ENCODE measurements at places on chromosomes 7 and 10.

DNA sequence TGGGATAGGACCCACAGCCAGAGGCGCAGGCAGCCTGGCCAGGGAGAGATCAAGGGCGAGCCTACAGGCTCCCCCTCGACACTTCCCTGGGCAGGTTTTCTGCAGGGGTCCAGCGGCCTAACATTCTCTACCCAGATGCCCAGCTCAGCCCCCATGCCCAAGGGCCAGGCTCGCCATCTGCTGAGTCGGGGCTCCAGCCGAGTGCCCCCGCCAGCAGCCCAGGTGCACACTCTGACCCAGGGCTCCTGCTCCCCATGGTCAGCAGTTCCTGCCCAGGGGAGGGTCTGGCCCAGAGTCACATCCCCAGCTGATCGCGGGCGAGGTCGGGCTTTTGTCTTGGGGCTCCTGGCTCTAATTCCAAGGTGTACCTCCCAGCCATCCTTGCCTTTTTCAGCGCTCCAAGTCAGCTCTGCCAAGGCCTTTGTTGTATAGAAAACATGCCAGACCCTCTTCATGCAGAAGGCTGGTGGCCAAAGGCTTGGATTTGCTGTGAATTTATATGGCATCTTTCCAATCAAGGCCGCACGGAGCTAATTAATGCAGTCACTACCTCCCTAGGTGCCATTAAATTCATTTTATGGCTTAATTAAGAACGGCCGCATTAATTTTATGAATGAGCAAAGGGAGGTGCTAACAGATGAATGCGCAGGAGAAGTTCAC is 120.6 kb downstream of the LRRC18 start:
- no peak for DNase-seq

DNA sequence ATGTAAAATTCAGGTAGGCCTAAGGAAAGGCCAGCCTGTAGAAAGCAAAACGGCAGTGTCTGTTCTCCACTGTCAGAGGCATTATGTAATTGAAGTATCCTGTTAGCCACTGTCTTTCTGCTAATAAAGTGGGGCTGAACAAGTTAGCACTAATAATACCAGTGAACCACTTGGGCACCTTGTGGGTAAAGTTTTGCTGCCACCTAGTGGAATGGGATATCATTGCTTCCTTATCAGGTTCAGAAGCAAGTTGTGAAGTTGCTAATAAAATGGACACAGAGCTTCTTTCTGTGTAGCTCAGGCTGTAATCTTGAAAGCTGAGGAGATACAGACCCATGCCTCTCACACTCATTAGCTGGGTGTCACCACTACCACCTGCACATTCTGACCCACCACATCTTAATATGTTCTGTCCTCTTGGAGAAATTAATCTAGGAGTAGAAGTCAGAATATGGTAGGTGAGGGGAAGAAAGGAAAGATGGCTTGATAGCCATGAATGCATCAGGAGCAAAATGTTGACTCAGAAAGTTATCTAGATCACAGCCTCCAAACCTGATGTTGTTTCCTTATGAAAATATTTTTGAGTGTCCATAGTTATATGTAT is 175.1 kb downstream of the SEPTIN7 start:
- DNase-seq = peak; percentile 81

DNA sequence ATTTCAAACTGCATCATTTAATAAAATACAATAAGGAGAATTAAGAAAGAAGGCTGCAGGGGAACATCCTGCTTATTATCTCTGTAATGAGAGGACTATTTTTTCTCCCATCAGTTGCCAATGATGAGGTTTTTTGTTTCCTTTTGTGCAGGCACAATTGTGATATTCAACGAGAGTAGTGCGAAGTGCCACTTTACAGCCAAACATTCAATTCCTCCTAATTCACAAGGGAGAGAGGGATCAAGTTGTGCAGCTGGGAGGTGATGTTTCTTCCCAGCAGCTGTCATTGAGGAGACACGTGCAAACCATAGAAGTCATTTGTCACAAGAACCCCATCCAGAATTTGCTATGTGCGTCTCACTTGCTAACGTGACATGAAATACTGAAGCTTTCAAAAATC is 81.6 kb upstream of the ICA1 start:
- no peak for DNase-seq

- peak; percentile 52 for DNase-seq
These were observed at the start of gene HHEX for GRCh38 chr10:92689663-92690210. HHEX (plus strand) TSS chr10:92689955; CDS start chr10:92689987, 32 bp downstream.

DNA sequence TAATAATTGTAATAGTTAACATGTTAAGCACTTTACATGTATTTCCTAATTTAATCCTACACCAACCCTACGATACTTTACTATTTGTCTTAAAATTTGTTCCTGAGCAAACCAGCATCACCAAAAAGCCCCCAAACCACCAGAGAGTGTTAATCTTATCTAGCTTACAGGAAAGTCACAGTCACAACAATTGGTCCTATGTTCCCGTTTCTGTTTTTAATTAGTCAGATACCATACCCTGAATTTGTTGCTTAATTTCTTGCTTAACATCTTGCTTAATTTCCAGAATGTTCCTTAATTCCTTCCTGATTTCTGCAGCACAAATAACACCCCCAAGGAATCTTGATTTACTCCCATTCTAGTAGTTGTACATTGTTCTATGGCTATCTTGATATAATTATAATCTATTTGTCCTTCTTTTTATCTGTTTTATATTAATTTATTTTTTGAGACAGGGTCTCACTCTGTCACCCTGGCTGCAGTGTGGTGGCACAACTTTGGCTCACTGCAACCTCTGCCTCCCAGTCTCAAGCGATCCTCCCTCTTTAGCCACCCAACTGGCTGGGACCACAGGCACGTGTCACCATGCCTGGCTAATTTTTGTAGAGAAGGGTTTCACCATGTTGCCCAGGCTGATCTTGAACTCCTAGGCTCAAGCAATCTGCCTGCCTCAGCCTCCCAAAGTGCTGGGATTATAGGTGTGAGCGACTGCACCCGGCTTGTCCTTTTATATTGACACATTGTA is 6.6 kb upstream of the PDSS1 start:
- no peak for DNase-seq

DNA sequence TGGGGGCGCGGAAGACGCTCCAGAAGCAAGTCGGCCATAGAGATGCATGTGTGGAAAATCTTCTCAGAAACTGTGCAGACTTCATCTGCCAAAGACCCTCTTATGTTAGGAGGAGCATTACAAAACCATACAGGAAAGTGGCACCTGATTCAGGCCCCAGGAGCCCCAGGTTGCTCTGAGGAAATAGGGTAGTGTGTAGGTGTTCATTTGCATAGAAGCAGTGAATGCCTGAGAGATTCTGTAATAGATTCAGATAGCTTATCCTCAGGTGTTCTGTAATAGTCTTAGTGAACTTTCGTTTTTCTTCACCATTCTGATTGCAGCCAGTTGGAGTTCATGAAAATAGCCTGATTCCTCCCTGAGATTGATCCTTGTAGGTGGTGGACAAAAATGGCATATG is 106.4 kb upstream of the GJD4 start:
- DNase-seq = peak; percentile 13

- no peak for DNase-seq
These were observed 10.9 kb upstream of the PLAU start for GRCh38 chr10:73900064-73900463.

GRCh38 chr7:107162475-107162874 is 6.3 kb upstream of the HBP1 start:
- no peak for DNase-seq

DNA sequence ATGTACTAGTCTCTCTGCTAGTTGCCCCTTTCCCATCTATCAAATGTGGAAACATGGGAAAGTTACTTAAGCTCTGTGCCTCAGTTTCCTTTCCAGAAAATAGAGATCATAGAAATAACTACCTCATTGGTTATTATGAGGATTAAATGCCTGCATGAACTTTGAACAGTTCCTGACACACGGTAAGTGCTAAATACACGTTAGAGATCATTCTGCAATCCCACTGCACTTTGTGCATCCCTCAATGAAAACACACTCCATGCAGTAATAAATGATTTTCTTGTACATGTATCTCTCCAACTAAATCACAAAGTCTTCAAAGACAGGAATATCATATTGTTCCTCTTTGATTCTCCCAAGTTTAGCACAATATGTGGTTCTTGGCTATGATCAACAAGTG is 73.1 kb downstream of the PPP1R3C start:
- no peak for DNase-seq

GRCh38 chr7:47088329-47089067 is 493.4 kb downstream of the TNS3 start:
- DNase-seq = peak; percentile 64

DNA sequence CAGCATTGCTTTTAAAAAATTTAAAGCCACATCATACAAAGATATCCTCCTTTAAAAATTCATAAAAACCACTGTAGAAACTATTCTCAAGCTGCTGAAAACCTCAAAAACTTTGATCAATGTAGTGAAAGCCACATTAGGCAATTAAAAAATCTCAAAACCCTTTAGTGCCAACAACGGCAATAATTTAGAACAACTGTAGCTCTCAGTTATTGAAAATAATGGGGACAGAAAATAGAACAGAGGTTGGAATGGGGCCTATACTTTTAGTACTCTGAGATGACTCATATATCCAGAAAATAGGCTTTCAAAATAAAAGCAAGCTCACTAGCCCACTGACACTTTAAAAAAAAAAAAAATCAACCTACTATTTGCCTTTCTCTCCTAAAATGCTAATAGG is 87.5 kb downstream of the GSAP start:
- no peak for DNase-seq
